ENCODE measurements at places on chromosomes 5 and 9.

DNA sequence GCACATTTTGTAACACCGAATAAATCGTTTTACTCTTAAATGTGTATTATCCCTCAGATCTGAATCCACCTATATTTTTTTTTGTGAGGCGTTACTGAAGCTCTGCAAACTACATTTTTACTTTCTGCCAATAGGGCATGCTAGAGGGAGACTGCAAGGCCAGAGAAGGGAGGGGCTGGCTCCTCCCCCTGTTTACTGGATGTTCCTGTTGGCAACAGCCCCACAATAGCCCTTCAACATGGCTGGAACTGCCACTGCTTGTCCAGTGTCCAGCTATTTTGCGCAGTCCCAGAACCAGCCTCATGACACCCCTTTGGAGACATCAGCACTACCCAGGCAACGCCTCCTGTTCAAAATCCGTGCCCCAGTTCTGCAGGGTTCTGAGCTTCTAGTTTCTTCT, 85.4 kb upstream of the MIER3 start:
- H3K27ac ChIP-seq, result no peak overlapping the region
- no peaks in the 10 kb centered on the region for H3K4me1 ChIP-seq
- H3K4me3 ChIP-seq, result no peak overlapping the region
- no peaks in the 10 kb centered on the region for H3K36me3 ChIP-seq

GRCh38 chr5:135492319-135492626, 40.1 kb upstream of the TIFAB start:
- H3K27ac ChIP-seq, result no peak overlapping the region
- no peak for DNase-seq
- peaks cover 69% of the 10 kb centered on the region for H3K27me3 ChIP-seq
- peaks cover 5% of the 10 kb centered on the region for H3K4me1 ChIP-seq
- H3K4me3 ChIP-seq, result no peak overlapping the region

- H3K27ac ChIP-seq, result no peak overlapping the region
- no peak overlapping the region for H3K4me3 ChIP-seq
- no peak for DNase-seq
- no peaks in the 10 kb centered on the region for H3K36me3 ChIP-seq
- no peaks in the 10 kb centered on the region for H3K4me1 ChIP-seq
Measured at GRCh38 chr5:173435447-173435846, 107.2 kb upstream of the STC2 start.

- no peak for DNase-seq
- no peaks in the 10 kb centered on the region for H3K4me1 ChIP-seq
- H3K36me3 ChIP-seq, result no peaks in the 10 kb centered on the region
- no peak overlapping the region for H3K27ac ChIP-seq
- H3K4me3 ChIP-seq, result no peak overlapping the region
- peaks cover 3% of the 10 kb centered on the region for H3K27me3 ChIP-seq
Measured at GRCh38 chr9:93702261-93702660, 125.9 kb downstream of the PHF2 start.

GRCh38 chr5:42784132-42784531, 27.5 kb downstream of the CCDC152 start:
- no peak for DNase-seq
- H3K36me3 ChIP-seq, result peaks cover 30% of the 10 kb centered on the region
- no peak overlapping the region for H3K27ac ChIP-seq
- no peak overlapping the region for H3K4me3 ChIP-seq

DNA sequence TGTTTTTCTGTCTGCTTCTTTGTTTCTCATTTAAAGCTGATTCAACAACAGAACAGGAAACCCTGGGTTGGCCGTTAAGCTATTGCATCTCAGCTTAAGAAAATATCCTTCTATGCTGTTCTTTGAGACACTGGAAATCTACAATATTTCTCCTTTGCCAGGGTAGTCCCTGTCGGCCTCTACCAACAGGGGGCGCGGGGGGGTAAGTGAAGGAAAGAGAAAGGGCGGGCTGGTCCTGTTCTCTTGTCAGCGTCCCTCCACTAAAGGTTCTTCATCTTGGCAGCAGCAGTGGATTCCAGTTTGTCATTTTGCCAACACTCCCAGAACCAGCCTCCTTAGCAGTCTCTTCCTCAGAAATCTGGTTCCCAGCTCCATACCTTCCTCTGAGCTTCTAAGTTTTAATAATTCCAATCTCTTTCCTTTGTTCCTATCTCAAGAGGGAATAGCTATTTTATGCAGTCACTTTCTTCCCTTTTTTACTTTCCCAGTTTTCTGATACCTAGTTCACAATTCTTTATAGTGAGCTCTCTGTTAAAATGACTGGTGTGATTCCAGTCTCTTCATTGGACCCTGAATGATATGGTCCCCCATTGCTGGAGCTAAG, 222.3 kb downstream of the GLIS3 start:
- DNase-seq, result peak; percentile 60
- H3K36me3 ChIP-seq, result no peaks in the 10 kb centered on the region
- H3K27me3 ChIP-seq, result peaks cover 12% of the 10 kb centered on the region
- H3K27ac ChIP-seq, result no peak overlapping the region

DNA sequence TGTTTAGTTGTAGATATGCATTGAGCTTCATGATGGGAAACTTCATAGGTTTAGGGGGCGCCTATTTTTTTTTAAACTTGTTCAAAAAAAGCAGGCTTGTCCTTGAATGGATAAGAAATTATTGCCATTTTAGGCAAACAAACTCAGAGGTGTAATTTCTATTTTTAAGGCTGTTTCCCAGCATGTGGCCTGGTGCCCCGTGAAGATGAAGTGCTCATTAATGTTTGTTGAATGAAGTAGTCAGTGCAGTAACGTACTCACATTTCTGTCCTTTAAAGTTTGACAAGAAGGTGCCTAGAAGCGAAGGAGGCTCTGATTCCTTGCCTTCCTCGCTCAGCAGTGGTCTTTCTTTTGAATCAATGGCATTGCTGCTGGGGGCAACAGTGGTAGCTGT, 54.3 kb downstream of the ZNF618 start:
- peaks cover 2% of the 10 kb centered on the region for H3K27me3 ChIP-seq
- peaks cover 1% of the 10 kb centered on the region for H3K36me3 ChIP-seq
- H3K27ac ChIP-seq, result no peak overlapping the region

DNA sequence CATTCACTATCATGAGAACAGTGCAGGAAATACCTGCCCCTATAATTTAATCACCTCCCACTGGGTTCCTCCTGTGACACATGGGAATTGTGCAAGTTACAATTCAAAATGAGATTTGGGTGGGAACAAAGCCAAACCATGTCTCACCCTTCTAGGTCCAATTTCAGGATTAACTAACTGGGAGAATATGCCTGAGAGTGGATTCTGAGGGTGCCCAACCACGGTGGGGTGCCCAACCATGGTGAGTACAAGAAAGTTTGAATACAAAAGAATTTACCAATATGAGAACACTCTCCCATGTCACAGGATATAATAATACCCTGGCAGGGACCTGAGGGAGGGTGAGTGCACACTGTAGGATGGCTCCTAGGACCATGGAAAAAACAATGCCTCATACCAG, 17.2 kb upstream of the GDA start:
- no peaks in the 10 kb centered on the region for H3K27me3 ChIP-seq
- H3K4me3 ChIP-seq, result no peak overlapping the region
- no peaks in the 10 kb centered on the region for H3K4me1 ChIP-seq
- DNase-seq, result no peak
- no peaks in the 10 kb centered on the region for H3K36me3 ChIP-seq

DNA sequence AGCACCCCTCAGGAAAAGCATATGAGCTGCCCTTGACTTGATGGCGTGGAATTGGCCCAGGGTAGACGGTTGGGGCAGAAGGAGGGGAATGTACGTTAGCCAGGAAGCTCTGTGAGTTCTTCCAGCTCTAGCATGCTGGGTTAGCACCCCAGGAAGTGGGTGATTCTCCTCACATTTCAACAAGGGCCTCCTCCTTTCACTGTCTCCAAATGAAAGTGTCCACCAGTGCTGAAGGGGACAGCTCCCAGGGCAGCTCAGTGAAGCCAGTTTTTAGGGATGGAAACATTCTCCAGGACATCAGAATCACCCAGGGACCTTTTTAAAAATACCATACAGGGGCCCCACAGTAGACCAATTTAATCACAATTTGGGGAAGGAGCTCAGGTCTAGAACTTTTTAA, 17.2 kb upstream of the AFAP1L1 start:
- no peak for DNase-seq
- no peak overlapping the region for H3K4me3 ChIP-seq
- no peak overlapping the region for H3K27ac ChIP-seq
- no peaks in the 10 kb centered on the region for H3K27me3 ChIP-seq
- H3K36me3 ChIP-seq, result no peaks in the 10 kb centered on the region

- peaks cover 2% of the 10 kb centered on the region for H3K27me3 ChIP-seq
- no peaks in the 10 kb centered on the region for H3K4me1 ChIP-seq
- no peaks in the 10 kb centered on the region for H3K36me3 ChIP-seq
- no peak overlapping the region for H3K27ac ChIP-seq
- no peak for DNase-seq
Measured at GRCh38 chr9:90555351-90556057, 87.1 kb downstream of the DIRAS2 start.

- DNase-seq, result no peak
- no peaks in the 10 kb centered on the region for H3K27me3 ChIP-seq
Measured at GRCh38 chr5:17436761-17437221, 61.2 kb upstream of the TAF11L2 start.

DNA sequence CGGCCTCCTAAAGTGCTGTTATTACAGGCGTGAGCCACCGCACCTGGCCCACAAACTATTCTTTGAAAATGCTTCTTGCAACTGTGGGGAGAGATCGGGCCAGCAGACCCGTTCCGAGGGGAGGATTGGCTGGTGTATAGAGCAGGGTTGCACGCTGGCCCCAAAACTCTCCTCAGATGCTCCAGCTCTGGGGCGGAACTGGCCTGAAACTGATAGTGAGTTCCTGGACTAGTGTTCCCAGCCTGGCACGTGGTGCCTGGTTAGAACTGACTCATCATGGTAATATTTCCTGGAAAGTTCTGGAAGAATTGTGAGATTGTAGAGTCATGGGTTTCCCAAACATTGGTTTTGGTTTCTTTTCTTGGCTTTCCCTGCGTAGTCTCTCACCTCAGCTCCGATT, 120.5 kb downstream of the FBXL7 start:
- no peaks in the 10 kb centered on the region for H3K27me3 ChIP-seq
- no peaks in the 10 kb centered on the region for H3K36me3 ChIP-seq
- no peaks in the 10 kb centered on the region for H3K4me1 ChIP-seq

- peaks cover 10% of the 10 kb centered on the region for H3K27me3 ChIP-seq
- H3K4me3 ChIP-seq, result no peak overlapping the region
- H3K36me3 ChIP-seq, result no peaks in the 10 kb centered on the region
- no peaks in the 10 kb centered on the region for H3K4me1 ChIP-seq
- no peak overlapping the region for H3K27ac ChIP-seq
Measured at GRCh38 chr5:137217599-137218200, 281.4 kb downstream of the SPOCK1 start.

- no peaks in the 10 kb centered on the region for H3K36me3 ChIP-seq
- no peak overlapping the region for H3K27ac ChIP-seq
- H3K27me3 ChIP-seq, result peaks cover 69% of the 10 kb centered on the region
- H3K4me3 ChIP-seq, result no peak overlapping the region
- DNase-seq, result no peak
- H3K4me1 ChIP-seq, result peaks cover 8% of the 10 kb centered on the region
Measured at GRCh38 chr5:38554861-38555260, 1.6 kb downstream of the LIFR start.

DNA sequence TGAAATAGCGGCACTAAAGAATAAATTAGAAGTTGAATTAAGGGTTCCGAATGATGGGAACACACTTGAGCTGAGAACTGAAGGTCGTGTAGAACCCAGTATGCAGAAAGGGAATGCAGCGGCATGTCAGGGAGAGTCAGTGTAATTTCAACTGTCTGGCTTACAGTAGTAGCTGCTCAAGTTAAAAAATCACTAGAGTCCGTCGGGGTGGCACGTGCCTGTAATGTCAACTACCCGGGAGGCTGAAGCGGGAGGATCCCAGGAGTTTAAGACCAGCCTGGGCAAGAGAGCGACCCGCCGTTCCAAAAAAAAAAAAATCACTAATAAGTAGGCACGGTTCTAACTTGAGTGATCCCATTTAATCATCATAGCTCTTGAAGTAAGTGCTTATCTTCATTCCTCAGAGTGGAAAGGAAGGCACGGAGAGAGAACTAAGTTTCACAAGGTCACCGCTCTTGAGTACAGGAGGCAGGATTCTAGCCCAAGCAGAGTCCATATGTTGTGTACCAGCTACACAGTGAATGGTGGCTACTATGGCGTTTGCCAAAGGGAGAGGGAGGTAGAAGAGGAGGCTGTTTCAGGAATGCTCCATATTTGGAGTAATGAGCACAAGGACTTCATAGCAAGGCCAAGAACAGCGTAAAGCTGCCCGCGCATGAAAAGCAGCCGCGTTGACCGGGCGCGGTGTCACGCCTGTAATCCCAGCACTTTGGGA, 831 bp downstream of the RMRP start:
- H3K36me3 ChIP-seq, result peaks cover 28% of the 10 kb centered on the region
- H3K27ac ChIP-seq, result peak overlapping the region; percentile 100
- H3K27me3 ChIP-seq, result peaks cover 5% of the 10 kb centered on the region
- peak overlapping the region; percentile 86 for H3K4me3 ChIP-seq

DNA sequence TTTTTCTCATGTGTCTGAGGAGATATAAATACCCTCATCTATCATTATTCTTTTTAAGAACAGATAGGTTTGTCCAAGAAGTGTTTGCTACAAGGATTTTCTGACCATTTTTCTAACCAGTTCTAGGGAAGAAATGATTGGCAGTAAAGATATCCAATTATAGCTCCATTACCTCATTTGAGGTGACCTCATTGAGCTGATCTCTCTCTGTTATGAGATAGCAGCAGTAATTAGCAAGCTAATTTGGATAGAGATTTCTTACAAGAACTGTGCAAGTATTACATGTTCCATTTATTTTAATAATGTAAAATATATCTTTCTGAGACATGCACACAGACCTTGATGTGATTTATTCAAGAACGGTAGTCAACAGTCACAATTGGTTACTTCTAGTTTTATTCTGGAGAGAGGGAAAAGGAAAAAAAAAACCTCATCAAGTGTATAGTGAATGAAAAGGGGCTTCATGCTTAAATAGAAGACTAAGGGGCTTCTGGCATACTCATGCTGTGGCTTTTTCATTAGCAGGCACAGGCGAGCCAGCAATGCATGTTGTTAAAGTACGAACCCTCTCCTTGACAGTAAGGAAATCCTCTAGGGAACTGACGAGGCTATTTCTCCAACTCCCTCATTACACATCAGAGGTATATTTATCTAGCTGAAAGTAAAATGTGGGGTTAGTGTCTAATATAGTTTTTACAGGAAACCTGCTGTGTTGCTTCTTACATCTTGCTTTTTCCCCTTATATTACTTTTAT, 127.3 kb downstream of the NUDT12 start:
- no peaks in the 10 kb centered on the region for H3K36me3 ChIP-seq
- no peaks in the 10 kb centered on the region for H3K4me1 ChIP-seq
- no peak overlapping the region for H3K4me3 ChIP-seq
- H3K27ac ChIP-seq, result no peak overlapping the region
- H3K27me3 ChIP-seq, result peaks cover 3% of the 10 kb centered on the region
- no peak for DNase-seq

GRCh38 chr5:43314724-43315123, 1.5 kb upstream of the HMGCS1 start:
- peaks cover 26% of the 10 kb centered on the region for H3K36me3 ChIP-seq
- H3K4me1 ChIP-seq, result peaks cover 62% of the 10 kb centered on the region
- no peak for DNase-seq
- H3K27ac ChIP-seq, result peak overlapping the region; percentile 97
- H3K27me3 ChIP-seq, result peaks cover 3% of the 10 kb centered on the region

All from activated naive CD8-positive, alpha-beta T cell treated with anti-CD3 and anti-CD28 coated beads, Interleukin-2, amount 50 U/mL, for 24 hours (primary cell).